Motor neuron (in vitro differentiated cells): ENCODE measurements at places on chromosomes 13 and 19.
A peak's percentile ranks its signal among the peaks of the same experiment; 100 is the strongest.

GRCh38 chr13:113981194-113981605 lies 7.3 kb upstream of the C13orf46 start:
- ATAC-seq = no peak

GRCh38 chr13:113930671-113931637 lies 42.9 kb downstream of the C13orf46 start:
- ATAC-seq = no peak

DNA sequence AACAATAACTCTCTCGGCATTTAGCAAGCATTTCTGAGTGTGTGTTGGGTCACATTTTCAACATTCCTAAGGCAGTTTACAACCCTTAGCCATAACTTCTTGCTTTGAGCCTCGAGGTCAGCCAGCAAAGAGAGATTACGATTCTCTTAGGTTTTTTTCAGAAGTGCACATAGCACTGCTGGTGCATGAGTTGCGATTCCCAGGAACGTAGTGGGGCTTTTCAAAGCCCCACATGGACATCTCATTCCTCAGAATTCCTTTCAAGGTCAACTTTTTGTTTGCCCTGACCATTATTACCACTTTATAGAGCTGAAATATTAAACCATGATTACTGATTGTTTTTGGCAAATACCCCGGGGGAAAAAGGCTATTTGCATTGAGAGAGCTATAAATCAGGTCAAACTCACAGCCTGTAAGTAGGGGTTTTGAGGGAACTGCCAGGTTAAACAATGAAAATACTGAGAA lies 705.3 kb downstream of the GPC5 start:
- no peak for ATAC-seq

- no peak for ATAC-seq
These were observed 245.3 kb upstream of the NBEA start for GRCh38 chr13:34696741-34697140.

- ATAC-seq = no peak
These were observed 11.0 kb upstream of the CCL25 start for GRCh38 chr19:8041531-8041931.

- no peak for ATAC-seq
These were observed 32.5 kb downstream of the MARK4 start for GRCh38 chr19:45283443-45284033.

GRCh38 chr13:30810261-30810701 lies 74.9 kb downstream of the ALOX5AP start:
- no peak for ATAC-seq

DNA sequence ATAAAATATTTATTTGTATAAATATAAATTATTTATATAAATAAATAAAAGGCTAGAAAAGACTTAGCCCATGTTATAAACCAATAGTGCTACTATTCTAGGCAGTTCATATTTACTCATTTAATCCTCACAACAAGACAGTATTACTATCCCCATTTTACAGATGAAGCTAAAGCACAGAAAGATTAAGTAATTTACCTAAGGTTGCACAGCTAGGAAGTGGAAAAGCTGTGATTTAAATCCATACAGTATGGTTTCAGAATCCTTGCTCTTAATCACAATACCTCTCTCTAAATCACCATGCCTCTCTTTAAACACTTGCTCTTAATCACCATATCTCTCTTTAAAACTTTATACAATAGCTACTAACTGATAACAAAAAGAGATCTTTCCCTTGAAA lies 13.8 kb downstream of the SPRYD7 start:
- ATAC-seq = no peak

GRCh38 chr19:14479309-14479974 lies 4.3 kb upstream of the PTGER1 start:
- ATAC-seq = no peak

GRCh38 chr13:30998136-30999088 lies 66.0 kb downstream of the TEX26 start:
- peak; percentile 88 for ATAC-seq

GRCh38 chr19:33562636-33563035 lies 41.0 kb upstream of the PEPD start:
- ATAC-seq = no peak

- peak; percentile 86 for ATAC-seq
These were observed at the start of gene DKKL1 for GRCh38 chr19:49363268-49364082. DKKL1 (plus strand) TSS chr19:49363877; CDS start chr19:49363999, 122 bp downstream.

GRCh38 chr13:24263632-24264031 lies 45.7 kb upstream of the C1QTNF9 start:
- ATAC-seq = no peak

DNA sequence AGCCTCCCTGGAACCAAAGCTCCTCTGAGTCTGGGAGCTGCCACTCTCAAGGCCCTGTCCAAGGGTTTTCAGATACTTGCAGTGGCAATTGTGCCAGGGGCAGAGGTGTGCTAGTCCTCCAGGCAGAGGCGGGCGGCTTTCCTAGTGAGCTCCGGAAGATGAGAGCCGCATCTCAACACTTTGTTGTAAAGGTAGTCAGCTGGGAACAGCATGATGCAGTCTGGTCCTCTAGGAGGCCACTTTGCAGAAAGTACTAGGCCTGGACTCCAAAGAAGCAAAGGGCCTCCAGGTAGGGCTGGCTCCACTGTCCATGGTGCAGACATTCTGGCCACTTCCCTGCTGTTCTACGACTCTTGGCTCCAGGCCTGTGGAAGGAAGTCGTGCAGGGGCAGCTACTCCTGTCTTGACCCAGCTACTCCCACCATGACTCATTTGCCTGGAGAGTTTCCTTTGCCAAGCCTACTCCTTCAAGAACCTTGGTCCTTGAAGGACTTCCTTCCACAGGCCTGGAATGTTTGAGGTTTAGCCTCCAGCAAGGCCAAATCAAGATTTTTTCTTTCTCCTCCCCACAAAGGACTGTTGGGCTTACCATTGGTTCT lies 9.9 kb upstream of the ZNF536 start:
- ATAC-seq = no peak

DNA sequence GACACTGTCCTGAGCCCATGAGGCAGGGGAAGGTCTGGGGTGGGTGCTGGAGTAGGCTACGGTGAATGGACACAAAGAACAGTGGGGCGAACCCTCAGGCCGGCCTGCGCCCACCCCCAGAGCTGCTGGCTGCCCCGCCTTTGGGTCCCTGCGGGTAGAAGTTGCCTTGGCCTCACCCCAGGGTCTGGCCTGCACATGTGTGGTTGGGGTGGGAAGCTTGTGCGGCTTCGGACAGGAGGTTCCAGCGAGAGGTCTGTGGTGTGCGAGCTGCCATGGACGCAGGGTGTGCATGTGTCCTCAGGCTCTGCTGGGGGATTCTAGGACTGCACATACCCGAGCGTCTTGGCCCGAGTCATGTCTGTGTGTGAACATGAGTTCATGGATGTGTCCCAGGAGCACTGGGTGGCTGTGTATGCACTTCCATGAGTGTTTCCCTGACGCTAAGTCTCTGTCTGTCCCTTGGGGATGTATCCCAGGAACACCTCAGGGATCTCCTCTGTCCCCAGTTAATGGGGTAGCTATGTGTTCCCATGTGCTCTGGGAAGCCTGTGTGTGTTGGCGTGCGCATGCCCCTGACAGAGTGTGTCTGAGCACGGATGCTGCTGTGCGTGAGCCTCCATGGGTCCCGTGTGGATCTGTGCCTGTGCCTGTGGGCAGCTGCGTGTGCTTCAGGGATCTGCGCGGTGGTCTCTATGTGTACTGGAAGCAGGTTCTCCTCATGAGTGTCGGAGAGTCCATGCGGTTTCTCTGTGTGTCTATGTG lies 20.8 kb upstream of the POU2F2 start:
- ATAC-seq = no peak

- peak; percentile 61 for ATAC-seq
These were observed 764 bp downstream of the MIR17HG start for GRCh38 chr13:91347996-91348905.

DNA sequence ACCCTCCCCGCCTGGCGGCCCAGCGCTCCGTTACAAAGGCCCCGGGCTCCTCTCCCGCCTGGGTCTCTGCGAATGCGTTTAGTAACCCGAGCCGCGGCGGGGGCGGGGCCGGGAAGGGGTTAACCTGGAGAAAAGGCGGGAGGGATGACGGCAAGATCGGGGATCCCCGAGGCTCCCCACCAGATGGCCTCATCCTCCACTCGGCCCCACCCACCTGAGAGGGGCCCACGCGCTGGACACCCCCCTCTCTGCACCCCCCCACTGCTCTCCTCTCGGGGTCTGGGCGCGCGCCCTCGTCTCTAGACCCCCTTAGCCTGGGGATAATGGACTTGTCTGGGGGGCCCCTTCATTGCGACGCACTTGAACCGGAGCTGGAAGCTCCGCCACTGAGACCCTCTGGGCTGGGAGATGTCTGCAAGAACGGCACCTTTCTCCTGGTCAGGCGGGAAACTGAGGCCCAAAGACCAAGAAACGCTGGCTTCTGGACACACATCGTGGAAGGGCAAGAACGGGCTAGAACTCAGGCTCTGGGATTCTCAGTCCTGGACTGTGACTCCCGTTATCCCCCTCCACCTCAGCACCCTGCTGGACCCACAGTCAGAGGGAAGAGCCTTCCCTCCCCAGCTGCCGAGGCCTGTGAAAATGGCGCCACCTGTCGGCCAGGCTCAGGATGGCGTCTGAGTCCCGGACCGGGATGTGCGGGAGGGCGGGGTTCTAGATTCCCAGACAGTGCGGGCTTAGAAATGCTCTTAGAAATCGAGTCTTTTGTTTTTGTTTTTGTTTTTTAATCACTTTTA lies 2.9 kb upstream of the LTBP4 start:
- ATAC-seq = peak; percentile 58

DNA sequence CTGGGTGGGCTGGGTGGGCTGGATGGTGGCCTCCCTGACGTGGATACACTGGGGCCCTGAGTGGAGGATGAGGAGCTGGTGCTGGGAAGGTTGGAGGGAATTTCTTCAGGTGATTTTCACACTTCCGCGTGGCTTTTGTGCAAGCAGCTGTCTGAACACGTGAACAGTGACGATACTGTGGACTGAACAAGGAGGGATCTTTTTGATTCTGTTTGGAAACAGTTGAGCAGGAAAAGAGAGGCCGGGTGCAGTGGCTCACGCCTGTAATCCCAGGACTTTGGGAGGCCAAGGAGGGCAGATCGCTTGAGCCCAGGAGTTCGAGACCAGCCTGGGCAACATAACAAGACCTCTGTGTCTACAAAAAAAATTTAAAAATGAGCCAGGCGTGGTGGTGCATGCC lies 9.1 kb upstream of the GTF2F1 start:
- no peak for ATAC-seq

DNA sequence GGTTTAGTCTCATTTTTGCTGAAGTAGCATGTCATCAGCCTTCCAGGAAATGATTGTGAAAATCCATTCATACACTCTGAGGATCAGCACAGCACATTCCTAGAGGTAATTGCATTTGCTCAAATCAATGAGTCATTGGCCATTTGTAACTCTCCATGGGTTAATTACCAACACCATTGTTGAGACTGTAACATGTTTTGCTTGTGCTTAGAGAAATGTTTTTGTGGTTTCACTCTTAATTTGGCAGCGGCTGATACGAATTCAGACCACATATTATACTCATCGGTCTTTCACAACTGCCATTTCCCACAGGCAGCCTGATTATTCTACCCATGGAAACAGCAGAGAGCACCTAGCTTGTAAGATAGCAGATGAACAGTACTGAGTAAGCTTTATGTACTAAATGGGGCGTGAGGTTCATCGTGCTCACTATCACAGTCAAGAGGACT lies 110.3 kb downstream of the NHLRC3 start:
- ATAC-seq = peak; percentile 39

- no peak for ATAC-seq
These were observed 486 bp downstream of the ZNF529 start for GRCh38 chr19:36572593-36573019.

DNA sequence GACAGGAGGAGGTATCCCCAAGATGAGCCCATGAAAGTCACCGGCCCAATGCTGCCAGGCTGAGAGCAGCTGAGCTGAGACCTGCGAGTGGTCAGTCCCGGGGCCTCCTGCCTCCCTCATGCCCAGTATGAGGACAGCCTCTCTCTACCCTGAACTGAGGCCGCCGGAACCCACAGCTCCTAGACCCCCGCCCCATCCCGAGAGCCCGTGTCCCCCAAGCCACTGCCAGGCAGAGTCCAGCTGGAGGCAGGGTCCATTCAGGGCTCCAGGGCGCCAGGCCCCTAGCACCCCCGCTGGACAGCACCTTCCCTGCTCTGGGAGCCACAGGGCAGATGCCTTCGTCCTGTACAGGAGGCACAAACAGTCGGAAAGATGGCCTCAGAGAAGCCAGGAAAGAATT lies 38.7 kb downstream of the MLLT1 start:
- peak; percentile 16 for ATAC-seq
